ENCODE measurements at places on chromosomes 6 and 20.

- DNase-seq: no peak
Measured at GRCh38 chr20:43913291-43914025, 1.2 kb upstream of the TOX2 start.

GRCh38 chr6:167758309-167759023 lies 68.2 kb upstream of the AFDN start:
- no peak for DNase-seq

DNA sequence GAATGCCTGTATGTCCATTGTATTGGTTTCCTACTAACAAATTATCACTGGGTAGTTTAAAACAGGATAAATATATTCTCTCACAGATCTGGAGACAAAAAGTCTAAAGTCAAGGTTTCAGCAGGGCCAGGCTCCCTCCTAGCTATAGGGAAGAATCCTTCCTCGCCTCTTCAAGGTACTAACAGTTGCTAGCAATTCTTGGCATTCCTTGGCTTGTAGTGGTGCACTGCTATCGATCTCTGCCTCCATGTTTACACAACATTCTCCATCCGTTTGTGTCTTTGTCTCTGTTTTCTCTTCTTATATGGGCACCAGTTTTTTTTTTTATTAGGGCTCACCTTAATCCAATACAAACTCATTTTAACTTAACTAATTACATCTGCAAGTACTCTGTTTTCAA lies 48.9 kb downstream of the OR2B6 start:
- DNase-seq: no peak

GRCh38 chr6:97674802-97675201 lies 391.8 kb upstream of the MMS22L start:
- DNase-seq: no peak
